Stimulated activated CD4-positive, alpha-beta T cell treated with anti-CD3 and anti-CD28 coated beads, Interleukin-15, amount 100 ng/mL, for 1 hour (primary cell): ENCODE measurements at places on chromosomes 7 and 10.

DNA sequence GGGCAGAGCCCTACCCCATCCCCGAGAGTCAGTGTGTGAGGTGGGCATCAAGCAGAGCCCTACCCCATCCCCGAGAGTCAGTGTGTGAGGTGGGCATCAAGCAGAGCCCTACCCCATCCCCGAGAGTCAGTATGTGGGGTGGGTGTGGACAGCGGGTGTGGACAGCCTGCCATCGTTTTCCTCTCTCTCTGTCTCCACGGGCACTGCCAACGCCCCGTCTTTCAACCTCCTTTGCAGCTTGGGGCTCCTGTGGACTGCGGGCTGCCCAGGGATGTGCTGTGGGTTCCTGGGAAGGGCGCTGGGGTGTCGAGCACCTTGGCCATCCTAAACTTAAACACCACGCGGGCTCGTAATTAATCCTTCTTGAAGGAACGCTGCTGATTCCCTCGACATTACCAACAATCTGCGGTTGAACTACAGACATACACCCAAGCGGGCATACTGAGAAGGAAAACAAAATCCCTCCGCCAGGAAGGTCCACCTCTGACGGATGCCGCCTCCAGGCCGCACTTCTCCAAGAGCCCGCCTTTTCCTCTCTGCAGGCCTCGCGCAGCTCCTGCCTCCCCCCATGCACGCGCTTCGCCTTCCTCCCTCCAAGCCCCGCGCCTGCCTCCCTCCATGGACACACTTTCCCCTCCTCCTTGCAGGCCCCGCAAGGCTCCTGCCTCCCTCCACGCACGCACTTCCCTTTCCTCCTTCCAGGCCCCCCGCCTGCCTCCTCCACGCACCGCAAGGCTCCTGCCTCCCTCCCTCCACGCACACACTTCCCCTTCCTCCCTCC, 65.1 kb downstream of the ADARB2 start:
- no peak for DNase-seq

GRCh38 chr7:115869190-115869589, 161.4 kb downstream of the TFEC start:
- no peak for DNase-seq

DNA sequence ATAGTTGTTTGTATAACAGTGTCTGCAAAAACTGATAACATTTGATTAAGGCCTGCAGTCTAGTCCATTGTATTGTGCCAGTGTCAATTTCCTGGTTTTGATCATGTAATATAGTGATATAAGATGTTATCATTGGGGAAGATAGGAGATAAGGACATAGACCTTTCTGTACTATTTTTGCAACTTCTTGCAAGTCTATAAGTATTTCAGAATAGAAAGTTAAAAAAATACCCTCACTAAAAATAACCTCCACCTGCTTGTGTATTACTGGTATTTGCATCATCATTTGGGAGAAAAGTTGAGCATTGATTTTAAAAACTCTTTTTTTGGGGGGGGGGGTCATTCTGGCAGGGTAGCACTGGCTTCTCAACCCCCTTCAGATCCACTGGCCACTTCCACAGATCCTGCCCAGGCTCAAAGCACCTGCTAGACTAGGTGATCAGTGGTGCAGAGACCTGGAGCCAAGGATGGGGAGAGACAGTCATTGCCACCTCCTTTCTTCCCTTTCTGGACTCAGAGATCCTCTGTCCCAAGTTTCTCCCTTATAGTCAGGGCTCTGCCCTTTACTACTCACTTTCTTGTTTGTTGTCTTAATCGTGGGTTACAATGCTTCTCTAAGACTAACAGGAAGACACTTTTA, 103.0 kb downstream of the RBM20 start:
- no peak for DNase-seq

- DNase-seq: no peak
Measured at GRCh38 chr10:6035101-6035834, 26.9 kb downstream of the IL2RA start.

GRCh38 chr7:73721377-73721817, 1.9 kb upstream of the STX1A start:
- DNase-seq: no peak

DNA sequence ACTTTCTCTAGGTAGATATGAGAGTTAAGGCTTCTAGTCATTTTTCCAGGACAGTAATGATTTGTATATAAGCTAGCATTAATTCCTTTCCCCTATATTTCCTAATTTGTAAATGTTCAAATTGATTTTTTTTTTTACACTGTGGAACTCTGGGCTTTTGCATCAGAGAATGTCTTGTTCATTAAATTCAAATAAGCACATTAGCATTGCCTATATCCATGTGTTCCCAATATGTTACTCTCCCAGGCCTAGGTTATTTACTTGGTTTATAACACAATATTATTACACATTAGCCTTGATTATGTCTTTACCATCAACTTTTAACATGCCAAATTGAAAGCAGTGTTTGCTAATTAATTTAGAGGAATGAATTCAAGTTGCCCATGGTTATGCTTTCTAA, 83.4 kb upstream of the SAMD8 start:
- DNase-seq: no peak

DNA sequence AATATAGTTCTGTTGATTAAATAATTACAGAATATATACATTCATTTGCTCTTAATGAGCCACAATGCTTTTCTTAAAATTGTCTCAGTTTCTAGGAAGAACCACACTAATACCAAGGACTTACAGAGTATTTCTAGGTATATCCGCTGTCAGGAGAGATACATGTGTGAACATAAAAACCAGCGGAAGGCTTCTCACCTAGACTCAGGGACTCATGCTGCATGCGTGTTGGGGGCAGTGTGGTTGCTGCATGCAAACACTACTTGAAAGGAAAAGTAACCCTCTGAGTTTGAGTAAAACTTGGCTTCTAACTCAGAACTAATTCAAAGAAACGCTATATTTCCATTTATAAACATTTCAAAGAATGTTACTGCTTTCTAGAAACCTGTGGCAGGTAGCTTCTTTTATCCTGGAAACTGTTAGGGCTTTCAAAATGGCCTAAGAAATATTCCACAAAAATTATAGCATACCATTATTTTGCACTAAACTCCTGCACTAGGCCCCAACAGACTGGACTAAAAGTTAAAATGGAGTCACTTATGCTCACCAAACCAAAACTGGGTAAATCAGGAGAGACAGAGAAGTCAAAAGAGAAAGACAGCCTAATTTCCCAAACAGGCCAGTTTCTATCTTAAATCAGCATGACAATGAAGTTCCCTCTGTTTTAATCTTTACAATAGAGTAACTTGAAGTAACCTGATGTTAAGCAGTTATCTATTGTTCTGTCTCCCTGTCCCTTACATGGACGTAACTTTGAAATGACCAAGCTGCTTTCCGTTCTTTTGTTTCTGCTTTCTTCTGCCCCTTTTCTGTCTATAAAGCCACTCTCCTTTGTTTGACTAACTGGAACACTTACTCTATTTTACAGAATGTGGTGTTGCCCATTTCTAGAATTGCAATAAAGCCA, 95.2 kb upstream of the FAM133B start:
- peak; percentile 33 for DNase-seq

DNA sequence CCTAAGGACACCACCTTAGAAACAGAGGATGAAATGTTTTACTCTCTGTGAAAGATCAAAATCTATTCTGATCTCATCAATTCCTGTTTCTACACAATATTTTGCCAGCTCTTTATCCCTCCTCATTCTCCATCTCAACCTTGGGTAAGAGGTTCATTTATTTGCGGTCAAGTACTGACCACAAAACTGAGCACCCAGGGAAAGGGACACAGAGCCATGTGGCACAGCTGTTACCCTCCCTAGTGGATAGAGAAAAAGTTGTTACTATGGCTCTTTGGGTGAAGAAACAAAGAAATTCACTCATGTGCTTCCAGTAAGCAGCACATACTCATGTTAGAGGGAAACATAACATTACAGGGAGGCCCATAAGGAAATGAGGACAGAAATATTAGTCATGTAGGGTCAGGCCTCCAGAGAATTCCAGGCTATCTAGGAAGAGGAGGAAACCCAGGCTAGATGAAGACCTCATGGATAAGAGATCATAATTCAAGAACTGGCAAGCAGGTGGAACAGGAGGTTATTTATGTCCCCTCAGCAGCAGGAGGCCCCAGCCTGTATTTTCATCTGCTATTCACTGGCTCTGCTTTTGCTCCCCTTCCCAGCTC, 114.5 kb downstream of the ATE1 start:
- no peak for DNase-seq

DNA sequence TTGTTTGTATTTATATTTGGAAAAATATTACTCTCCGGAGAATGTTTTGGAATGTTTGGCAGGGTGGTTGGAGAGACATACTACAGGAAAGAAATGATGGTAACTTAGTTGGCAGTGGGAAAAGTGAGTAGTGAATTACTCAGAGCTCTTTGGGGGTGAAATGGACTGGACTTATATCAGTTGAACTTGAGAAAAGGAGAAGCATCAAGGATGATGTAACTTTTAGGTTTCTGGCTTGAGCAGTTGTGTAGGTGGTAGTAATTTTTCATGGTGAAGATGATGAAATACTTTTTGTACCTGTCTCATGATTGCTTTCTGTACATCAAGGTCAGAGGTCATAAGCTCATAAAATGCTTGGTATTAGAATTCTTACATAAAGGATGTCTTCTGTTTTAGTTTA, 617.2 kb downstream of the AUTS2 start:
- DNase-seq: no peak

DNA sequence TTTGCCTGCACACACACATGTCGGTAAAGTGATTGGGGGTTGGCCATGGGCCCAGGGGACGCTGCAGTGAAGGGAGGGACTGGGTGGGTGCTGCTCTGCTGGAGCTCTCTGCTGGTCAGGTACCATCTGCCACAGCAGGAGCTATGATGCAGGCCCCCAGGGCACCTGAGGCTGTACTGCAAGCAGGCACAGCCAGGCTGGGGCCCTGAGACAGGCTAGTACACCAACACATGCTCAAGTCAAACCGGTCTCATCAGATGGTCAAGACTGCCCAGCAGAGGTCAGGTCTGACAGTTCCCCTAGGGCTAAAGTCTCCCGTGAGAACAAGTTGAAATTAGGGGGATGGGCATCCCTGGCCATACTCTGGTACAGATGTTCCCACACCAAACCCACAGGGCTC, 118.3 kb upstream of the THSD7A start:
- no peak for DNase-seq

GRCh38 chr10:42638821-42639270, 476 bp upstream of the ZNF33B start:
- peak; percentile 11 for DNase-seq
